ENCODE measurements at places on chromosomes 6 and 20.
A peak's percentile ranks its signal among the peaks of the same experiment; 100 is the strongest.

GRCh38 chr6:161446296-161446925, 172.6 kb upstream of the AGPAT4 start:
- DNase-seq = no peak

GRCh38 chr6:122129313-122130025, 270.0 kb upstream of the HSF2 start:
- DNase-seq = no peak

GRCh38 chr20:35311409-35311808, 19.2 kb upstream of the FAM83C start:
- DNase-seq = no peak

DNA sequence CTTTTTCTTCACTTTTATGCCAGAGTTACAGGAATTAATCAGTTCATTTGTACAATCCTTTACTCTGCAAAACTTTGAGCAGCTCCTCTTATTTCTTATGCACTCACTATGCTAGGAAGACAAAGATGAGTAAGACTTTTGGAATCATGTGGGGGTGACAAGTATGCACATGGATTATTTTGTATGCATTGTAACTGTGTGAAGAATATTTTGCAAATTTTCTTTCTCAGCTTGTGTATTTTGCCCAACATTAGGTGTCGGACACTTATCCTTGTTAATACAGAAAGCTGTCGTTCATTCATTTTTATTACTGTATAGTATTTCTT, 88.6 kb downstream of the PPP1R14C start:
- DNase-seq = peak; percentile 45

- no peak for DNase-seq
Observed at GRCh38 chr6:818196-818595, 125.3 kb upstream of the EXOC2 start.

- no peak for DNase-seq
Observed at GRCh38 chr6:138728662-138729061, 44.9 kb upstream of the CCDC28A start.

DNA sequence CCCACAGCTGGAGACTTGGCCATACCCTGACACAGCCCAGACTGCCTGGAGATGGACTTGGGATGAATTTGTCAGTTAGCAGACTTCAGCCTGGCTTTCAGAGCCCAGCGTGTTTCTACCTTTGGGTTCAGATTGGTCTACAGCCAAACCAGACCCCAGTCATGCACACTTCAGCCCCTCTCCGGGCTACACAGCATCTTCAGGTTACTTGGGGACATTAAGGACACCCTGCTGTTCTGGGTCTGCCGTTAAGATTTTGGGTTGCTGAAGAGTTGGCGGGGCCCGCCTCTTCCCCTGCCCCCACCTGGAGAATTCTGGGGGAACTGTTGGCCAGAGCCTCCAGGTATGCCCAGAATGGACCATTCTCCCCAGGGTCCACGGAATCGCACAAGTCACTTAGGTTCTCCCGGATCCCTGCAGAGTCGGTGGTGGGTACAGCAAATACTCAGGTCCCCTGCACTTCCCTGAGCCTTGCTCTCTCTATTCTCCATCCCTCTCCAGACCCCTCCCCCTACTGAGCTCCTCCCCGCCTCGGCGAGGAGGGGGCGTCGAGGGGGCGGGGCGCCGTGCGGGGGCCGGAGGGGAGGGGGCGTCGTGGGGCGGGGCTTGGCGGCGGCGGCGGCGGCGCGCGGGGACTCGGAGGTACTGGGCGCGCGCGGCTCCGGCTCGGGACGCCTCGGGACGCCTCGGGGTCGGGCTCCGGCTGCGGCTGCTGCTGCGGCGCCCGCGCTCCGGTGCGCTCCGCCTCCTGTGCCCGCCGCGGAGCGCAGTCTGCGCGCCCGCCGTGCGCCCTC, at the start of gene PTK7:
Gene PTK7, plus strand, starts transcription at position 645 of the 794 bp plus-strand sequence. CDS start 175 bp downstream, outside the sequence.
- peak; percentile 73 for DNase-seq

- peak; percentile 26 for DNase-seq
Observed at GRCh38 chr6:132132924-132133639, 181.9 kb upstream of the CCN2 start.

DNA sequence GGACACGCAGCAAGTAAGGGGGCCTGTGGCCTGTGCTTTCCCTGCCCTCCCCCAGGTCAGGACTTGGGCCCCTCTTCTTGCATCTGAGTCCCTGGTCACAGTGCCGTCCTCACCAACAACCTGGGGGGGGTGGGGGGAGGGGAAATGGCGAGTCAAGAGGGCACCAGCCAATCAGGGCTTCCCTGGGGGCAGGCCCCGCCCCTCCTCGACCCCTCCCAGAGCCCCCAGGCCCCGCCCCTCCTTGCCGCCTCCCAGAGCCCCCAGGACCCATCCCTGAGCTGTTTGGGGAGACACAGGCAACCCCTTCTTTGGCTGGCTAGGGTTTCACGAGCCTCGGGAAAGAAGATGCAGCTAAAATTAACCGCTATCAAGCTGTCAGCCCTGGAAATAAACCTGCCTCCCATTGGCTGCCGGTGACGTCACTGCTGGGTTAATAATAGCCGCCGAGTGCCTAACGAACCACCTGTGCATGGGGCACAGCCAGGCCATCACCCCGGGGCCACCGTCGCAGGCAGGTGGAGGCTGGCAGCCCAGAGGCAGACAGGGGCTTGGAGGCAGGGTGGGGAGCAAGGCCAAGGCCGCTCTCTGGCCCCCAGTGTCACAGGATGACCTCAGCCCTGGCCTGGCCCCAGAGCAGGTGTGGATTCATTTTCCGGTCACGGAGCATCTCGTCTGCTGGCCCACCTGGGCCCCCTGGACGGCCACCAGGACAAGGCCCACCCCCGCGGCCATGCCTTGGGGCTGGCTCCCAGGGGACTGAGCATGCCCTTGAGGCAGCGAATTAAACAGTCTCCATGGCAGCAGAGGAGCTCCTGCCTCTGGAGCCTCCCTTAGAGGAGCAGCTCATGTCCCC, 3.2 kb upstream of the EEF1A2 start:
- no peak for DNase-seq

DNA sequence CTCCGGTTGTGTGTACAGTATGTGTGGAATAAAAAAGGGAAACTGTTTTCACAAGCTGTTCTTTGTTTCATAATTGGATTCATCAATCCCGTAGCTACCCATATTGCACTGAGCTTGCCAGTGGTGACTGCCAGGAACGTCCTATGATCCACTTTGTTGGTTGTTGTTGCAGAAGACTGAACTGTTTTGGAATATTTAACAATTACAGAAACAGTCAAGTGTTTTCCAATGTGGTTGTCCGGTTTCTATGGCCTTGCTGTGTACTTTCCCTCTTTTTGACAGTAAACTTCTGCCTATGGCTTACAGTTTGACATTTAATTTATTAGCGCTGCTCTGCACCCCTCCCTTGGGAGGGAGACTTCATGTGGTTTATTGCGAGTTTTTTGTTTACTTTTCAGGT, 141.2 kb downstream of the DTNBP1 start:
- DNase-seq = no peak

GRCh38 chr6:21918666-21919065, 325.1 kb downstream of the SOX4 start:
- no peak for DNase-seq

- DNase-seq = peak; percentile 68
Observed at GRCh38 chr6:153167061-153167891, 36.2 kb upstream of the RGS17 start.

DNA sequence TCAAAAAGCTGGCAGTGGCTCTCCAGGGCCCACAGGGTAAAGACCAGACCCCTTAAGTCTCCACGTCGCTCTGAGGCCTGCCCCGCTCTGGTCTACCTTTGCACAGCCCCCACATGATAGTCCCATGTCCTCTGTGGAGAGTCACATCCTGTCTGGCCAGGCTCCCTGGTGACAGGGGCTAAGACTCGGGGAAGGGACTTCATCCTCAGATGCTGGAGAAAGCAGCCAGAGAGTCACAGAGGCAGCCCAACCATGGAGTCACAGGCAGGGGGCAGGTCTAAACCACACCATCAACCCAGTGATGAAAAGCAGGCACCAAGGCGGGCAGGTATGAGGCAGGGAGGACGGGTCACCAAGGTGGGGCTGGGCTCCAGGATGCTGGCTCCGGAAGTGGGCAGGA, 62.2 kb downstream of the SLC22A23 start:
- no peak for DNase-seq

GRCh38 chr6:6738922-6739716, 150.6 kb downstream of the LY86 start:
- DNase-seq = no peak

DNA sequence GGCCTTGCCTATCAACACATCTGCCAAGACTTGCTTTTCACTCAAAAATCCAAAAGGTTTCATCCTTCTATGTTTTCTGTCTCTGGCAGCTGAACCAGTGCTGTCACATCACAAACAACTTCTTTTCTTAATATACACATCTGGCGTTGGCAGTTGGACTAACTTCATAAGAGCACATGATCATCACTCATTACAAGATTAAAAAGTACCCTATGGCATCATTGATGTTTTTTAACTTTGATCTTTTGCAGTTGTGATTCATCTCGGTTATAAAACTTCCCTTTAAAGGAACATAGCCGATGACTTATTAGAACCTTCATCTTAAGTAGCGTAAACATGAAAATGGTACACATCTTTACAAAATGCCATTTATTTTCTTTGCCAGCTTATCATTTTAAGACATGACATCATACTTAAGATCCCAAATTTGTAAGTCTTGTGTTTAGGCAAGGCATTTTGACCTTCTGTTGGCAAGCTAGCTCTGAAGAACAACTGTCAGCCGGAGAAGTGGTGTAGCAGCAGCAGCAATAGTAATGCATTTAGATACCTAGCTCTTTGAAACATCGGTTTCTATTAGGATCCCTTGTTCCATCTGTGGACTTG, 64.2 kb upstream of the SUPT3H start:
- no peak for DNase-seq

- no peak for DNase-seq
Observed at GRCh38 chr6:62615366-62616015, 329.5 kb upstream of the KHDRBS2 start.

GRCh38 chr6:148151896-148152643, 190.6 kb upstream of the SASH1 start:
- DNase-seq = no peak

DNA sequence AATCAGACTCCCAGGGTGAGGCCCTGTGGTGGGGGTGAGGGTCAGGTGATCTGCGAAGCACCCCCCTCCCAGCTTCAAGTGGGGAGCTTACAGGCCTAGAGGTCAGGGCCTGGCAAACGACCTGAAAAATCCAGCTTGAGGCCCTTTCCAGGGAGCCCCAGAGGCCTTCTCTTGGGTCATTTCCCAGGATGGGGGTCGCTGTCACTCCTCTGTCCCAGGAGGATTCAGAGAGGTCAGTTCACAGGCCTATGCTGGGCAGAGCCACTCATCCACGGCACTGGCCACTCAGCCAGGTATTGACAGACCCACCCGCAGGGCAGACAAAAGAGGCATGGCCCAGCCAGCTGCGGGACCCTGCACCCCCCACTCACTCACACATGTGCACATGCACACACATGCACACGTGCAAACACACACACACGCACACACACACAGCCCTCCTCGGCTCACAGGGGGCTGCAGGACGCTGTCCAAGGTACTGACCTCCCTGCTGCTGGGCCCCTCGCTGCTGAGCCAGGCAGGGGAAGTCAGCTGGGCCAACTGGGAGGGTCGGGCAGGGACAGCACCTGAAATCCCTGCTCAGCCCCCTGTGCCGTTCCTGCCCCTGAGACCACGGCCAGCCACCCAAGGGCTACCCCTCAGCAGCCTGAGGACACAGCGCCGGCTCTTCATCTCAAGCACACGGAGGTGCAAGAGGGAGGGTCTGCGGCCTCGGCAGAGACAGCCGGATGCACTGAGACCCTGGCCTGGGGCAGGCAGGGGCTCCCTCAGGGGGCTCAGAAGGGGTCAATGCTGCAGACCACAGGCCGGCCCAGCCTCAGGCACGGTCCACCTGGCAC, 113.8 kb downstream of the TAF4 start:
- no peak for DNase-seq

DNA sequence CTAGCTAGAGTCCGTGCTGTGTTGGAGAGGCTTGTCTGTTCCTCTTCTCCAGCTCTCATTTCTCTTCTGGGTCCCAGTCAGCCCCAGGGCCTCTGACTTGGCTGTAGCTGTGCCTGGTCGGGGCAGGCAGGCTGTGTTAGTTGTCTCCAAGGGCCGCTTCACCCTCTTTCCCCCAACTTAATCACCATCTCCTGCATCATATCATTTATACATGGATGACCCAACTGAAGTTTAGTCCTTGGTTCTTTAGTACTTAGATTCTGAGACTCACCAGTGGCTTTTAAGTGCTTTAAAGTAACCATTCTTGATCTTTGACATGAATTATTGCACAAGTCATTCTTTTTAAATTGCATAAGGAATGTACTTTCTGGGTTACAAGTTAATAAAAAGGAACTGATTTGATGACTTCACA, 127.3 kb downstream of the RTN4IP1 start:
- DNase-seq = no peak

- no peak for DNase-seq
Observed at GRCh38 chr20:40960101-40960500, 68.5 kb upstream of the TOP1 start.

GRCh38 chr6:170206851-170207431, 83.9 kb downstream of the DLL1 start:
- no peak for DNase-seq

DNA sequence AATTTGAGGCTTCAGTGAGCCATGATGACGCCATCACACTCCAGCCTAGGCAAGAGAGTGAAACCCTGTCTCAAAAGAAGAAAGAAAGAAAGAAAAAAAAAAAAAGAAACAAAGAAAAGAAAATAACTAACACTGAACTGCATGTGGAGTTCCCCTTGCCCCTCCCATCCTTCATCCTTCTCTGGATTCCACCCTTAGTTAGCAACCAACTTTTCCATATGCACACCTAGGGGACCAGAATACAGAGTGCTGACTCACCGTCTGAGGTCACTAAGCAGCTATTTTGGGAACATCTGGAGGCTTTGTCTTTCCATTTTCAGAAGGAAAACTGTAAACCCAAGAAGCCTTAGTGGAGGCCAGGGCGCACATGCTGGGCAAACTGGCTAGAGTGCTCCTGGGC, 257.4 kb downstream of the MAFB start:
- DNase-seq = peak; percentile 48

- no peak for DNase-seq
Observed at GRCh38 chr6:69422020-69422419, 374.8 kb downstream of the LMBRD1 start.

- DNase-seq = no peak
Observed at GRCh38 chr6:167409694-167410093, 84.8 kb downstream of the TTLL2 start.

GRCh38 chr20:58428364-58428763, 39.3 kb downstream of the VAPB start:
- no peak for DNase-seq

- no peak for DNase-seq
Observed at GRCh38 chr6:7264686-7265384, 48.2 kb downstream of the SSR1 start.

DNA sequence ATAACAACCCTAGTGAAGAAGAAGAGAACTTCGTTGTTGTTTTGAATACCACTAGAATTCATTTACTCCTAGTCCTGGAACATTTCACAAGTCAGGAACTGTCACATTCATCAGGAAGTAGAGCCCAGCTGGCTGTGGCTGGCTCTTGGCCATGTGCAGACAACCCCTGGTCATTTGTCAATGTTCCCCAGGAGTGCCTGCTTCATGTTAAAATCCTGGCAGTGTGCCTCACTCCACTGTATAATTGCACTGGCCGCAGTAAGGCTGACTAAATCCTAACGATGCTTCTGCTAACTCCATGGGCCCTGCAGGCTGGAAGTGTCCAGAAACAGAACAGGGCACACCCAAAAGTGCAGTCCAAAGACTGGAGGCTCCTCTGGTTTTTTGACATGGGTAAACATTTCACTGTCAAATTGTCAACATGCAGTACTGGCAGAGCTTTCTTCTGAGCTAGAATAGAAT, 41.5 kb upstream of the ADGRF1 start:
- peak; percentile 62 for DNase-seq

GRCh38 chr6:159714404-159714803, 12.9 kb upstream of the WTAP start:
- DNase-seq = no peak

GRCh38 chr6:106513808-106514582, 115.3 kb downstream of the RTN4IP1 start:
- DNase-seq = no peak
